ENCODE measurements at places on chromosomes 3 and 15.

DNA sequence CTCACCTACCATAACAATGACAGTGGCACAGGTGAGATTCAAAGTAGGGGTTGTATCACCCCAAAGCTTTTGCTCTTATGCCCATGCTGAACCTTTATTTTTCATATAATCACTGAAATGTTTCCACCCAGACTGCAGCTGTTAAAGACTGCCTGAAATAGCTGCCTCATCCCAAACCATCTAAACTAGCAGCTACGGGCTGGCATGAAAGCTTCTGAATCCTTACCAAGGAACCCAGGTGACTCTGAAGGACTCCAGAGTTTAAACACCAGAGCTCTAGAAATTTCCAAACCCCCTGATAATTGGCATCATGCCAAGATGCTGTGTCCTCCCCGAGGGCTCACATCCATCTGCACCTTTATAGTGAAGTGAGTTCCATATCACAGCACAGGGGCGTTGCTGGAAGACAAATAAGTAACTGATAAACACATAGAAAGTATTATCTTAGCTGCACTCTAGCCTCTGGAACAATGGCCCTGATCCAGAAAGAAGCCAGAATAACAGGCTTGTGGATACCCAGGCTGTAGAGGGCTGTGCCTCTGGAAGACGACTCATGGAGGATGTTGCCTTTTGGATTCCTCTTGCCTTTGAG lies 238.9 kb downstream of the CADPS start:
- DNase-seq, result no peak

DNA sequence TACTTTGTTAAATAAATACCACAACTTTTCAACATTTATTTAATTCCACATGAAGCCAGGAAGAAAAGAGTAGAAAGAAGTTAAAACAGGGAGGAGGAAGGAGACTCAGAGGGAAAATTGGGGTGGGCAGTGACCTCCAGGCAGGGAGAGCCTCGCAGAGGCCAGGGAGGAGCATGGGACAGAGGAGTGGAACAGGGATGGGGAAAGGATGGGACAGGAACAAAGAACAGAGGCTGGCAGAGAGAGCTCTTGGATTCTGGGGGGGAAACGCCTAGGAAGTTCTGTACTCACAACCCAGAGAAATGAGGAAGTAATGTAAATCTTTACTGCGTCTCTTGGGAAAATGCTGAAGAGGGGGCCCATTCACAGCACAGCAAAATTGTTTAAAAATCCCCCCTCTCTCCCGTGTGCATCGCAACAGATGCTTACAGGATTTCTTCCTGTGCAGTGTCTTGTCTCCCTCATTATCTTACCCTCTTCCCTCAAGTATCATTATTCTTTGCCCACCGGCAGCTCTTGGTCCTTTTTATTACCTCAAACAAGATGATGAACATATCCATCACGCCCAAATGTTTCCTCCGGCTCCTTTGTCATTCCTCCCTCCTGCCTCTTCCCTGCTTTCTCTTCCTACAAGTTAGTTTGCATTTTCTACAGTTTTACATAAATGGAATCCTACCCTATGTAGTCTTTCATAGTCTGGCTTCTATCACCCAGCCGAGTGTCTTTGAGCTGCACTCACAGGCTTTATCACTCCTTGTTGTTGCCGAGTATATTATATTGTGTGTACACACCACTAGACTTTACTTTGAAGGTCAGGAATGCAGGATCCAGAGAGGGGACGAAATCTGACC lies 65.5 kb downstream of the ARHGAP31 start:
- DNase-seq, result no peak

GRCh38 chr15:58258501-58259292 lies 120.5 kb downstream of the AQP9 start:
- no peak for DNase-seq

DNA sequence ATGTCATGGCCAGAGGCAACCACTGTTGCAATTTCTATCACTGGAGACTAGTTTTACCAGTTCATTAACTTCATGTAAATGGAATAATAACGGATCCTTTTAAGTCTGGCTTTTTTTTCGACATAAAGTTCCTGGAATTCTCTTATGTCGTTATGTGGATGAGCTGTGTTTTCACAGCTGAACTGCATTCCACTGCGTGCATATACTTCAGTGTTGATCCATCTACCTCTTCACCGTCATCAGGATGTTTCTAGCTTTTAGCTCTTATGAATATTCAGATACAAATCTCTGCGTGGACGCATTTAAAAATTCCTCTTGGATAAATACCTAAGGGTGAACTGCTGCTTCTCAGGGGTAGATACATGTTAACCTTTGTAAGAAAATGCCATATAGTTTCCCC lies 15.6 kb upstream of the CYFIP1 start:
- no peak for DNase-seq

GRCh38 chr3:29914861-29915524 lies 634.1 kb downstream of the RBMS3 start:
- no peak for DNase-seq

GRCh38 chr15:93330912-93331544 lies 242.0 kb upstream of the RGMA start:
- DNase-seq, result no peak

- no peak for DNase-seq
Measured at GRCh38 chr3:105328338-105328730, 38.4 kb upstream of the ALCAM start.

- no peak for DNase-seq
Measured at GRCh38 chr3:151468284-151468917, 7.5 kb upstream of the IGSF10 start.

DNA sequence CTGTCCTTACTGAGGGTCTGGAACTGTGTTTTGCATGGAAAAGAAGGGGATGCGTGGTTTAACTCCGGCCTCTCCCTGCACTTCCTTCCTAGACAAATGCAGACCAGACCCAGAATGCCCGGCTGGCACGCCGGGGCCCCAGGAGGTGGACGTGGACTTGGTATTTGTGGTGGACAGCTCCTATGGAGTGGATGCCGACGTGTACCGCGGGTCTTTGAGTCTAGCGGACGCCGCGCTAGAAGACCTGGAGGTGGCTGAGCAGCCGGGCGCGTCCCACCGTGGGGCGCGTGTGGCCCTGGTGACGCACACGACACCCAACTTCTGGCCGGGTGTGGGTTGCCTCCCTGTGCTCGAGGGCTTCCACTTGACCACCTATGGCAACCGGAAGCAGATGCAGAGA lies 81.8 kb upstream of the COL6A5 start:
- DNase-seq, result no peak

DNA sequence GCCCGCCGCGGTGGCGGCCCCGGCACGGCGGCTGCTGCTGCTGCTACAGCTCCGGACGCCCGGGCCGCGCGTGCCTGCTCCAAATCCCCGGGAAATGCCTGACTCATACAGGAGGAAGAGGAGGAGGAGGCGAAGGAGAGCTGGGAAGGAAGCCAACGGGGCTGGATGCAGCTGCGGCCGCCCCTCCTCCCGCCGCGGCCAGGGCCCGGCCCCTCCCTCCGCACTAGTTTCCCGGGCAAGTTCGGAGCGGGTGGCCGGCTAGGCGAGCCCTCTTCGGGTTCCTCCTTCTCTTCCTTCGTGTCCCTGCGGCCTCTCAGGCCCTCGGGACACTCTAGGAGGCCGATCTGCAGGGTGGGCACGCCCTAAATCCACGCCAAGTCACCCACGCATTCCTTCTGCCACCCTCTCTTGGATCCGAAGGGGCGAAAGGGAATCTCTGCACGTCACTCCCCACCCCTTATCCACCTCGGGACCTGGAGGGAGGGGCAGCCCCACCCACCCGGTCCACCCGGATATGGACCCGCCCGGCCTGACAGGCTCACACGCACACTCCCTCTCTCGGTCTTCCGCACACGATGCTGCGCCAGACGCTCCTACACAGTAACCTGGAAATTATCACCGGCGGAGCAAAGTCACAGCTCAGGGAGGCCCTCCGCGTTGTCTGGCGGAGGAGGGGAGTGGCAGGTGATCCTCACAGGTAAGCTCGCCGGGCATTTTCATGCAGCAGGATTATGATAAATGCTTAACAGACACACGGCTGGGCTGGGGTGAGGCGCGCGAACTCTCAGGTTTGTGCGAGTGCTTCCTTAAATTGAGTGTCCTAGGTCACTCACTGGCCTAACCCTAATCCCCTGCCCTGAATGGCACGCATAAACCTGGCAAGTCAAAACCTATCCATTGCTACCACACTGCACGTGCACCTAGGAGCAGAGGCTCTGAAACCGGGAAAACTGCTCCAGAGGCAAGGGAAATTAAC lies at the start of the genes OSBPL10 and ZNF860:
OSBPL10 (minus strand) TSS at position 57 of the 976 bp plus-strand sequence. CDS start 83 bp downstream, outside the sequence.
ZNF860 (plus strand) TSS at position 545 of the 976 bp plus-strand sequence. CDS start 7,330 bp downstream, outside the sequence.
- no peak for DNase-seq

DNA sequence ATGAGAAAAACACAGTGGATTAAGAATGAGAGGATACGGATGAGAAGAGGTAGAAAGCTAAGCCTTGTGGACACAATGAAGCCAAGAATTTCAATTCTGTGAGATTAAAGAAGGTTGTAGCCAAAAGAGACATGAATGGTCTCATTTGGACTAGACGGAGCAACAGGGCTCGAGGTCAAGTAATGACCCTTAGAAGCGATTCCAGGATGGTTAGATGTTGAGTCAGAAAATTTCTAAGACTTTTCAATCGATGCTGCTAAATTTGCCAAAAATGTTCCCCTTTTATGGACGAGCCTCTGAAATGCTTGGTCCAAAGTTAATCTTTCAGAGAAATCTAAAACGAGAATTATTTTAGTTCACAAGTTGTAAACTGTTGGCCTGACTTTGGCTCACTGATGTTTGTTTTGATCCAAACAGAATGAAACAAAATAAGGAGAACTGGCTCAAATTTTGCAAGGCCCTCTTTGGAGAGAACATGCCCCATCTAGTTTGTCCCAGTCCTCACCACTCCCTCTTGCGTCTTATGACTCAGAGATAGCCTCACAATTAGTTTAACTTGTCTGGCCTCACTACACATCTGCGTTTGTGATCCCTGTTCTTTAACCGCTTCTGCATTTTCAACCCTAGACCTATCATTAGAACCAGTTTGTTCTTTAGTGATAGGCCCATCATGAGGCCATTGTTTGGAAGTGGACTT lies 235.5 kb downstream of the PDZRN3 start:
- DNase-seq, result no peak

- DNase-seq, result no peak
Measured at GRCh38 chr3:183306798-183307671, 54.0 kb downstream of the B3GNT5 start.

DNA sequence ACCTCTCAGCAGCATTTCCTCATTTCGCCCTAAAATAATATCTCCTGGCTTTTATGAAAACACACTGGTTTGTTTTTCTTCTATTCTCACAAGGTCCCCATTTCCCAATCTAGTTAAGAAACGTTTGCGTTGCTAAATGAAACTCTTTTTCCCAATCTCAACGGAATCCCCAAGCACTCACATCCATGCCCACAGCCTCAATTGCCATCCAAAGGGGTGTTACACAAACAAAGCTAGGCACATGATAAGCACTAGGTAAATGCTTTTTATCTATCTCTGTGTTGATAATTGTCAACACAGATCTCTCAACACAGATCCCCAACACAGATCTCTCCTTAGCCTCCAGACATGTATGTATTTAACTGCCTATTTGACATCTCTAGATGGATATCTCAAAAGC lies 35.2 kb upstream of the TF start:
- no peak for DNase-seq
